ENCODE measurements at places on chromosomes 16 and 17. TPM values are rescaled to one million over a fixed set of nuclear protein-coding genes. Genes with fewer than 3 reads are reported as not detected.

PABPN1L gene
- total RNA-seq = not detected

DPEP3 gene
- total RNA-seq = not detected

KRTAP1-3 gene
- not detected for total RNA-seq

TBX2 gene
- 13.1 TPM for total RNA-seq

PERCC1 gene
- total RNA-seq = not detected

EVI2A gene
- 2.1 TPM for total RNA-seq

NACA2 gene
- not detected for total RNA-seq

ACAP1 gene
- 2.5 TPM for total RNA-seq

C16orf82 gene
- not detected for total RNA-seq

KRT40 gene
- not detected for total RNA-seq

C1QTNF8 gene
- not detected for total RNA-seq

NOTUM gene
- total RNA-seq = 0.11 TPM

TMEM92 gene
- 0.19 TPM for total RNA-seq

TRAF7 gene
- 71.3 TPM for total RNA-seq

RPH3AL gene
- 4.8 TPM for total RNA-seq

SPHK1 gene
- total RNA-seq = 24.3 TPM

TCAP gene
- 1.1 TPM for total RNA-seq

DNAI2 gene
- not detected for total RNA-seq

HP gene
- not detected for total RNA-seq

LITAFD gene
- total RNA-seq = not detected

TPSG1 gene
- total RNA-seq = not detected

GAST gene
- total RNA-seq = not detected

GGNBP2 gene
- 58.7 TPM for total RNA-seq

CX3CL1 gene
- total RNA-seq = 0.13 TPM

ZFPM1 gene
- total RNA-seq = 0.60 TPM

CDK3 gene
- 5.4 TPM for total RNA-seq

CUEDC1 gene
- total RNA-seq = 20.0 TPM

PRR15L gene
- not detected for total RNA-seq

KRT33B gene
- 0.29 TPM for total RNA-seq

SLC38A8 gene
- total RNA-seq = not detected

ERI2 gene
- 27.9 TPM for total RNA-seq

EDC4 gene
- total RNA-seq = 94.4 TPM

MYH8 gene
- total RNA-seq = not detected

TP53TG3 gene
- 5.6 TPM for total RNA-seq

ADCY9 gene
- total RNA-seq = 7.4 TPM

TP53TG3C gene
- total RNA-seq = 1.1 TPM

CDC6 gene
- 57.0 TPM for total RNA-seq

RGS11 gene
- total RNA-seq = 0.04 TPM

JUP gene
- 6.1 TPM for total RNA-seq

KRTAP3-1 gene
- total RNA-seq = not detected

CDRT15 gene
- not detected for total RNA-seq

AOC3 gene
- 0.13 TPM for total RNA-seq

KRTAP4-1 gene
- total RNA-seq = not detected

RNF222 gene
- total RNA-seq = not detected

KCNJ2 gene
- 2.8 TPM for total RNA-seq

RNF112 gene
- total RNA-seq = 0.26 TPM

STX4 gene
- total RNA-seq = 25.5 TPM

IKZF3 gene
- total RNA-seq = 0.08 TPM

TLCD2 gene
- 3.1 TPM for total RNA-seq

BRD7 gene
- total RNA-seq = 77.4 TPM

DDX28 gene
- 28.6 TPM for total RNA-seq

GPR142 gene
- total RNA-seq = not detected

EMP2 gene
- 45.9 TPM for total RNA-seq

SETD1A gene
- total RNA-seq = 9.8 TPM

ZFHX3 gene
- 4.4 TPM for total RNA-seq

Data from A375 (cell line).